ENCODE measurements at places on chromosomes 13 and 19.

DNA sequence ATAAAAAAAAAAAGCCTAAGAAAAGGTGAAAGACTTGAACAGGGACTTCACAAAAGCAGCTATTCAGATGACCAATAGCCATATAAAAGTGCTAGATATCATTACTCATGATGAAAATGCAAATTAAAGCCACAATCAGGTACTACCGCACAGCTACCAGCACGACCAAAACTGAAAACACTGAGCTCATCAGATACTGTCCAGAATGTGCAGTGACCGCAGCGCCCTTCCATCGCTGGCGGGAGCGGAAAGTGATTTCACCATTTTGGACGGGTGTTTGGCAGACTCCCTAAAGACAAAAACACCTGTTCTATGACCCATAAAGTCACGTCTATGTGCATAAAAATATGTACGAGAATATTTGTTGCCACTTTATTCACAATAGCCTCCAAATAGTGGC is 60.7 kb downstream of the SLC6A16 start:
- DNase-seq = no peak

DNA sequence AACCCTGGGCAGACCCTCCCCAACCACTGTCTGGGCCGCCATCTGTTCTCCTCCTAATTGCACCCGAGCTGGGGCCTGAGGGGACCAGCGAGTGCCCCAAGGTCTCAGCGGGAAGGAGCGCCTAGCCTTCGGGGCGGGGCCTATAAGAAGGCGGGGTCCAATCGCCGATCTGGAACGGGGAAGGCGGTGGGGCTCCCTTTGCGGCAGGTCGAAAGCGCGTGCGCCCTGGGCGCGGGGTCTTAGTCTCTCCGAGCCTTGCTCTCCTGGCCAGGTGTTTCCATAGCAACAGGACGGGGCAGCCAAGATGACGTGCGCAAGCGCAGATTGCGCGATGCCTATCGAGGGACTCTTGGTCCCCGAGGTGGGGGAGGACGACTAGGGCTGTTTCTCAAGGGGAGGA is 2.8 kb downstream of the MAST1 start:
- DNase-seq = peak; percentile 87

GRCh38 chr19:30168760-30169159 is 203.4 kb upstream of the ZNF536 start:
- no peak for DNase-seq

GRCh38 chr19:670609-671075 is 5.5 kb upstream of the FSTL3 start:
- no peak for DNase-seq

DNA sequence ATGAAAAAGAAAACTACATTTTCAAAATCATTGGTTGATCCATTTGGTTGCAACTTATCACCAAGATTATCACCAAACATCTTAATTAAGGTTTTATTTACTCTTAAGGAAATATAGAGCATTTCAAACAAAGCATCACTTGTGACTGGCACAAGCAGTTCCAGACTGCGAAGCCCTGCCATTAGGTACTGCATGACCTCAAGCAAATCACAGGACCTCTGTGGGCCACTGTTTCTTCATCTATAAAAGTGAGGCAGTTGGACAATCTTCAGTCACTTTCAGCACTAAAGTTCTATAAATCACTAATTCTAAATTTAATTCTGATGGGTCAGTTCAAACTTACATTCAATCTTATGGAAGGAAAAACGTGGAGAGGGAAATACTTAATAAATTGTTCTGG is 2.0 kb downstream of the ELF1 start:
- no peak for DNase-seq

GRCh38 chr19:17205237-17206140 is 9.7 kb upstream of the USE1 start:
- DNase-seq = peak; percentile 85

- peak; percentile 91 for DNase-seq
These were observed 2.7 kb upstream of the CNN1 start for GRCh38 chr19:11535792-11536595.

- DNase-seq = peak; percentile 86
These were observed 43.8 kb downstream of the ZNRF4 start for GRCh38 chr19:5498830-5499550.

DNA sequence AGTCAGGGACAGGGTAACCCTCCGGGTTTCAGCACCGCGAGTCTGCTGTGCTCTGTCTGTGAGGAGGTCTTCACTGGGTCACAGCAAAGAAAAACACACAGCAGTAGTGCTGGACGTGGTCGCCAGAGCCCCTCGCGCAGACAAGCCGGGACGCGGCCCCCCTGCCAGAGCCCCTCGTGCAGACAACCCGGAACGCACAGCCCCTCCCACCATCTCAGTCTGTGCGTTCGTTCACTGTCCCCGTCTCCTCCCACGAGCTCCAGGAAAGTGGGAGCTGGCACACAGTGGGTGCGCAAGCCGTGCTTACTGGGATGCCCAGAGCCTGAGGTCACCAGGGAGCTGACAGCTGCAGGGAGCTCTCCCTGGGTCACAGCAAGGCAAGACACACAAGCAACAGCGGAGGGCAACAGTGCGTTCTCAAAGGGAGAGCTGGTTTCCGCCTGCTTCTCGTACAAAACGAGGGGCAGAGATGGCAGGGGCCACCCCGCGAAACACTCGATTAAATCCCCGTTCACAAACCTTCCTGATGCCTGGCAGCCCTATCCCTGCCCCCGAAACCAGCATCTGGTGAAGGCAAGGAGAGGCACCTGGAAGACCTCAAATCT is 3.2 kb upstream of the PLPP2 start:
- DNase-seq = no peak

DNA sequence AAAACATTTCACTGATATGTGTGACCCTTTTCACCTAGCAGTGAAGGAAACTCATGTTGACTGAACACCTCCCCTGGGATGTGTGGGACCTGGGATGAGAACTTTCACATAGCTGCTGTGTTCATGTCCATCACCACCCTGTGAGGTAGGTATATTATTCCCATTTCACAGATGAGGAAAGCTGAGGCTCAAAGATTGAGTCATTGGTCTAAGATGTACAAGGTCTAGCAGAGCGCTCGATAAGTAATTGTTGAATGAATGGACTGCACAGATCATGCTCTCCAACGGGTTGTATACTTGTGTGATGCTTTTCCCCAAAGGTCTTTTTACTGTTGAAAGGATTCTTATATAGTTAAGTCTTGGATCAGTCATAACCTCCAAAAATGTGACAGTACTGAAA is 75.6 kb upstream of the TSC22D1 start:
- DNase-seq = no peak

- DNase-seq = peak; percentile 60
These were observed 13.6 kb downstream of the ZNF490 start for GRCh38 chr19:12596927-12597548.

- DNase-seq = peak; percentile 93
These were observed 26.3 kb upstream of the SIGLEC11 start for GRCh38 chr19:49987159-49987698.

GRCh38 chr19:43464134-43464775 is 1.2 kb downstream of the LYPD3 start:
- peak; percentile 84 for DNase-seq

DNA sequence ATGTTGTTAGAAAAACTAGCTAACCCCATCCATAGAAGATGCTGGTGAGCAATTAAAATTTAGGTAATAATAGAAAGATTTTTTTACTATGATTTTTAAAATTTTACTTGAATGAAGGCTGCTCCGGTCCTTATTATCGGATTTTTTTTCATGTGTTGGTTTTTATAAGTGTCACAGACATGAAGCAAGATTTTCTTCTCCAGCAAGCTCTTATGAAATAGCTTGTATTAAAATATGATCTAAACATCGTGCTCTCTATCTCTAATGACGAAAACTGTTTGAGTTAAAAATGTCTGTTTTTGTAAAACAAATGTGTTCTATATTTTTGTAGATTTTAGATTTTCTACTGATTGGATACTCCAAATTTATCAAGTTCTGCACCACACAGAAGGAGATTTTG is 339.6 kb downstream of the ZNF536 start:
- no peak for DNase-seq

- no peak for DNase-seq
These were observed 826 bp upstream of the C1QTNF9 start for GRCh38 chr13:24308488-24309020.

All from iPS-NIHi11 (cell line).